ENCODE measurements at places on chromosomes 16 and 17.

DNA sequence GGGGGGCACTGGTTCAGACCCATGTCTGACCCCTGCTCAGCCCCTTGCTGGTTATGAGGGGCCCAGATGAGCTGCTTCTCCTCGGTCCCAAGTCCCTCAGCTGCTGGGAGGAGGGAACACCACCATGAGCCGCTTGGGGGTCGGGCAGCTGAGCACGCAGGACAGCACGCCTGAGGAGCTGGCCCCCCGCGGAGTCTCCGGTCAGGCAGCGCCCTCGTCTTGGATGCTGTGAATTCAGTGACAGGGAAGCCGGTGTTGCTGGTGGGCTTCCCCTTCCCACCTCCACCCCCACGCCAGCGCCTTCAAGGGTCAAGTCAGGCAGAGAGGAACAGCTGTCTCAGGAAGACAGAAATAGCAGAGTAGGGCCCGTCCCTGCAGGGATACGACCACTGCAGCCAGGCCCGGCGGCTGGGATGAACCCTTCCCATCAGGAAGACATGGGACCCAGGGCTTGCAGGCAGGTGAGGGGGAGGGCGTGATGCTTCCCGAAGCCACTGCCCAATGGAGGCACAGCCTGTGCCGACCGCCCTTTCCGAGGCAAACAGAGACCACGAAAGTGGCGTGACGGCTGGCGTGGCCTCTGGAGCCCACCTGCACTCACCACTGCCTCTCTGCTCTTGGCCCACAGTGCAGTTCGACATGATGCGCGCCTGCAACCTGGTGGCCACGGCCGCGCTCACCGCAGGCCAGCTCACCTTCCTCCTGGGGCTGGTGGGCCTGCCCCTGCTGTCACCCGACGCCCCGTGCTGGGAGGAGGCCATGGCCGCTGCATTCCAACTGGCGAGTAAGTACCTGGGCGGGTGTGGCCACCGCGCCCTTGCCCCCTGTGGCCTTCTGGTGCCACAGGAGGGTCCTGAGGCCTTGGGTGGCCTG, 8.1 kb downstream of the TMEM204 start:
- DNase-seq = no peak

- DNase-seq = no peak
Observed at GRCh38 chr17:57735707-57736106, 9.4 kb downstream of the CCDC182 start.

DNA sequence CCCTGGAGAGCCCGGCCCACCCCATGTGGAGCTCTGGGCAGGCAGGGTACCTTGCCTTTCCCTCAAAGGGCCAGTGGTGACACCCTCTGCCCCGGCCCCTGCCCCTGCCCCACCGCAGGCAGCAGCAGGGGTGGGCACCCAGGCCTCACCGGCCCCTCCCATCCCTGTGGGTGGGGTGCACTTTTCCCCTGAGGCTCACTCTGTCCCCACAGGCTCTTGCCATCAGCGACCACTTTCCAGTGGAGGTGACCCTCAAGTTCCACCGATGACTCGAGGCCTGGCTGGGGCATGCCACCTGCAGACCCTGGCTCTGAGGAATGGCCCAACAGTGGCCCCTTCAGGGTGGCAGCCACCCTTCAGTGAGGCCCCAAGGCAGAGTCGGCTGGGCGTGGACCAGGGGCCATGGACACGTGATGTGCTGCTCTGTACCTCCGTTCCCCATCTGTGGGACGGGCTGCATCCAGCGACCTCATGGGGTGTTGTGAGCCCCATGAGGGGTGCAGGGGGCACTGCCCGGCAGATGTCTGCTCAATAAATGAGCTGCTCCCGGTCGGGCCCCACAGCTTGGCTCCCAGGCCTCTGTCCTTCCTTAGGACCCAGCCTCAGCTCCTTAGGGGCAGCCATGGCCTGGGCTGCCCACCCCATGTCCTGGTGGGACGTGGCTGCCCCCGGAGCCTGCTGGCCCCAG, 2.0 kb downstream of the DNASE1L2 start:
- no peak for DNase-seq

DNA sequence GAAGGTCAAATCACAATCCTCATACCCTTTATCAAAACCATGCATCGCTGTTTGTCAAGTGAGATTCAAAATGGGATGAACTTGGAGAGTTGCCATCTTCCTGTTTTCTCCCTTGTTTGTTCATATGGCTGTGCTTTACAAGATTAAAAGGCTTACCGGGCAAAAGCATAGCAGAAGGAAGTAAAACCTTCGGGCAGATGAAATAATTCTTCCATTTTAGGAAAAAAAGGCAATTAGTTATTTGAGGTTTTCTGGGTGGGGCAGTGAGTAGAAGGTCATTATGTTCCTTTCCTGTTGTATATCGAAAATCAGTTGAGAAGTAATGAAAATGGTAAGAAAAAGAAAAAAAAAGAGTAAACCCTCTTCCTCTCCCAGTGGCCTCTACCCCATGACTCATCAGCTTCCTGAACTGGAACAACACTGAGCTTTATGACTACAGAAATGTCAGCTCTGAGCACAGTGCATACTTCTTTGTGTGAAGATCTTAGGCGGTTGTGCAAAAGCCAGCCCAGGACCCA, 369.2 kb downstream of the CDH13 start:
- peak; percentile 94 for DNase-seq

GRCh38 chr17:18371455-18371854, 6.1 kb upstream of the EVPLL start:
- DNase-seq = peak; percentile 7

GRCh38 chr17:68694791-68695485, 93.8 kb upstream of the FAM20A start:
- peak; percentile 21 for DNase-seq

GRCh38 chr16:87960852-87961251, 9.6 kb downstream of the BANP start:
- no peak for DNase-seq

GRCh38 chr16:89456419-89456959, 33.9 kb downstream of the ANKRD11 start:
- DNase-seq = no peak

All from EH (cell line).